Endothelial cell of umbilical vein (primary cell): ENCODE measurements at places on chromosomes 13 and 19. TPM values are rescaled to one million over a fixed set of nuclear protein-coding genes. Genes with fewer than 3 reads are reported as not detected.
A peak's percentile ranks its signal among the peaks of the same experiment; 100 is the strongest.

- H3K36me3 ChIP-seq, result no peaks in the 10 kb centered on the region
- no peak within 1 kb of the TSS for H3K27ac ChIP-seq
- no peak within 1 kb of the TSS for H3K4me3 ChIP-seq
- DNase-seq, result no peak
These were observed at the start of gene CACNA1A for GRCh38 chr19:13506471-13506820. Gene CACNA1A (minus strand): TSS chr19:13506479. CDS start chr19:13506224, 255 bp downstream.

DNA sequence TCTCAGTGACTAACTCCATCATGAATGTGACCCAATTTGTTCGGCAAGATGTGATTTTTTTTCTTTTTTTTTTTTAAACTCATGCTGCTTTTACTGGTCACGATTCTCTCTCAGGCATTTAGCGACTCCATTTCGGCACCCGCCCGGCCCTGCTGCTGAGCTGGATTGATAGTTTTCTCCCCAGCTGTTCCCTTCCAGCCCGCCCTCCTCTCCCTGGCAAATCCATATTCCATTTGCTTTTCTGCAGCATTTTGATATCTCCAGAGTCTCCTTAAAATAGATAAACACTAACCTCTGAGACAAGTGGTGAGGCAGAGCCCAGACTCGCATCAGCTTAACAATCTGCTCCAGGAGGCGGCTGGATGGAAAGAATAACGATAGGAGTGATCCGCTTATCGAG lies 55.5 kb upstream of the KATNAL1 start:
- no peak overlapping the region for H3K27ac ChIP-seq
- no peaks in the 10 kb centered on the region for H3K36me3 ChIP-seq
- peaks cover 30% of the 10 kb centered on the region for H3K4me1 ChIP-seq
- no peak overlapping the region for H3K4me3 ChIP-seq

DNA sequence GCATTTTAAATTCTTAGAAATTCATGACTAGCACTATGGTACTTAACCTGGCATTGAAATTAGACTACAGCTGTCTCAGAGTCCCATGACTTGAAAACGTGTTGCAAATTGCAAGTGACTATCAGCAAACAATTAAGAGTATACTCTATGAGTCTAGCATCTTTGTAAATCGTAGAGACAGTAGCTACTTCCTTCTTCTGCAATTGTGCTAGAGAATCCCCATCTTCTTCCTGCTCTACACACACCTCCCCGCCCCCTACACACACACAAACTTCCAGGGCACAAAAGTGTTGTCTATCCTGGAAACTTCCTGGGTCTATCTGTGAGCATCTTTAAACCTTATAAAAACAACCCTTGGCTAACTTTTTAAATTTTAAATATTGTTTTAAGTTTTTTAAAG lies 35.2 kb upstream of the MIR17HG start:
- no peak for DNase-seq
- H3K4me1 ChIP-seq, result no peaks in the 10 kb centered on the region
- H3K27me3 ChIP-seq, result peaks cover 4% of the 10 kb centered on the region
- no peak overlapping the region for H3K4me3 ChIP-seq
- H3K27ac ChIP-seq, result no peak overlapping the region

GRCh38 chr13:32300920-32301319 lies 14.2 kb downstream of the ZAR1L start:
- H3K36me3 ChIP-seq, result no peaks in the 10 kb centered on the region
- H3K4me3 ChIP-seq, result no peak overlapping the region
- H3K27ac ChIP-seq, result no peak overlapping the region
- DNase-seq, result no peak

DNA sequence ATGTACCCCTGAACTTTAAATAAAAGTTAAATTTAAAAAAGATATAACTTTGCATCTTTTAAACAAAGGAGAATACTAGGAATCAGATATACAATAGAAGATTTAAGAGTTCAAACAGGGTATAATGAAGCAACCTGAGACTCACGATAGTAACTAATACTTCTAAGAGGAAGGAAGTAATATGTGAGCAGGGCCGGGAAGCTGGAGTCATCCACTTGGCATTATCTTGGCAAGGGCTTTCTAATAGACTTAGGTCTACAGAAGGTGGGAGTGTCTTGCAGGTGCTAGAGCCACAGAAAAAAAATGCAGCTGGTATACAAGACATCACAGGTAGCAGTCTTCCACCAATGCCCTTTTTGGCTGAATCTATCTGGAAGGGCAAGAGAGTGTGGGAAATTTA lies 231.9 kb downstream of the KCTD12 start:
- H3K36me3 ChIP-seq, result no peaks in the 10 kb centered on the region

DNA sequence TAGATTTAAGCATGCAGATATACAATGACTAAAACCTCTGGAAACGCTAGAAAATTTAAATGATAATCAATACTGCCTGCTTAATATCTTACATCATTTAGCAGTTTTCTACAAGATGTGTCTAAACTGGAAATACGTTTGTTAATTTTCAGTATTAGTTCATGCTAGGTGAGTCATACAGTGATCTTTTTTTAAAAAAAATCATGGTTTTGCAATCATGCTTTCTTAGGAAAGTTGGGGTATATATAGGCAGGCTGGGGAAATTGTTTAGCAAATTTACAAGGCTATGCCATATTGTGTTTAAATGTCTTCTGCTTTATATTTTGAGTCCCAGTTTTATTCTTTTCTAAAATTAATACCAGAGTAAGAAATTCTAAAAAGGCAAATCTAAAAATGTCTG lies 245.4 kb upstream of the SPRY2 start:
- H3K4me3 ChIP-seq, result no peak overlapping the region
- DNase-seq, result no peak
- no peaks in the 10 kb centered on the region for H3K36me3 ChIP-seq
- no peaks in the 10 kb centered on the region for H3K27me3 ChIP-seq

DNA sequence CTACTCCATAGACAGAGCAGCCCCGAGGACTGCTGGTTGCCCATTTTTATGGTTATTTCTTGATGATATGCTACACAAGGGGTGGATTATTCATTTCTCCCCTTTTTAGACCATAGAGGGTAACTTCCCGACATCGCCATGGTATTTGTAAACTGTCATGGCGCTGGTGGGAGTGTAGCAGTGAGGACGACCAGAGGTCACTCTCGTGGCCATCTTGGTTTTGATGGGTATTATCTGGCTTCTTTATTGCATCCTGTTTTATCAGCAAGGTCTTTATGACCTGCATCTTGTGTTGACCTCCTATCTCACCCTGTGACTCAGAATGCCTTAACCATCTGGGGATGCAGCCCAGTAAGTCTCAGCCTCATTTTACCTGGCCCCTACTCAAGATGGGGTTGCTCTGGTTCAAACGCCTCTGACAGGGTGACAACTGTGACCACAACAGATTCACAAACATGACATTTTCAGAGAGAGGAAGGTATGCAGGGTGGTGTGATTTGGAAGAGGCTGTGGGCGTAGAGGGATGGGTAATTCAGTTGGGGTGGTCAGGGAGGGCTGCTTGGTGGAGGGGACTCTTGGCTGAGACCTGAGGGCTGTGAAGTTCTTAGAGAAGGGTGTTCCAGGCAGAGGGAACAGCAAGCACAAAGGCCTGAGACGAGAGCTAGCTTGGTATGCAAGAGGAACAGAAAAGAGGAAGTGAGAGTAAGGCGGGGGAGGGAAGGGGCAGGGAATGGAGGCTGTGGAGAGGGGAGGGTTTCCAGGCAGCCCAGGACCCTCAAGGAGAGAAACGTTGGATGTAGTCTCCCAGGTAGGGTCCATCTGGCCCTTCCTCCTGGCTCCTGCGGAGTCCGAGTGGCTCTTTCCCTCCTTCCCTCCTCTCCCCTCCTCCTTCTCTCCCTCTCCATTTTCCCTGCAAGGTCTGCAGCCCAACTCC lies 23.5 kb downstream of the FAM187B start:
- H3K4me3 ChIP-seq, result no peak overlapping the region
- no peaks in the 10 kb centered on the region for H3K27me3 ChIP-seq
- no peaks in the 10 kb centered on the region for H3K4me1 ChIP-seq
- H3K27ac ChIP-seq, result no peak overlapping the region
- no peak for DNase-seq

SPRY2 gene
- total RNA-seq, result 26.2 and 27.9 TPM in 2 replicates

DNA sequence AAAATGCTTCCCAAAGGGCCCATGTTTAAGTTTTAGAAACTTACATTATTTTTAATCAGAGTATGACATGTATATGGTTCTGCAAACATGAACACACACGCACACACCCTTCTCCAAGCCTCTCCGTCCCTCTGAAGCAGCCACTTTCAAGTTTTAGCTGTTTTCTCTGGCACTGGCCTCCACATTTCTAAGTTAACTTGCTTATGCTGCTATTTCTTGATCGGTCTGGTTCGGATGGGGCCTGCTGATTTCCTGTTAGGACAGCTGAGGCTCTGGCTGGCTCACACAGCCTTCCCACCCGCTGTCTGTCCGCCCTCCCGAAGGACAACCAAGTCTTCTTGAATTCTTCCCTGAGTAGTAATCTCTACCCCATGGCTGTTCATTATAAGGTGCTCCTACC lies 4.4 kb downstream of the SPC24 start:
- H3K4me3 ChIP-seq, result no peak overlapping the region
- H3K27ac ChIP-seq, result no peak overlapping the region
- no peaks in the 10 kb centered on the region for H3K36me3 ChIP-seq
- no peaks in the 10 kb centered on the region for H3K27me3 ChIP-seq
- H3K4me1 ChIP-seq, result peaks cover 22% of the 10 kb centered on the region
- no peak for DNase-seq

DNA sequence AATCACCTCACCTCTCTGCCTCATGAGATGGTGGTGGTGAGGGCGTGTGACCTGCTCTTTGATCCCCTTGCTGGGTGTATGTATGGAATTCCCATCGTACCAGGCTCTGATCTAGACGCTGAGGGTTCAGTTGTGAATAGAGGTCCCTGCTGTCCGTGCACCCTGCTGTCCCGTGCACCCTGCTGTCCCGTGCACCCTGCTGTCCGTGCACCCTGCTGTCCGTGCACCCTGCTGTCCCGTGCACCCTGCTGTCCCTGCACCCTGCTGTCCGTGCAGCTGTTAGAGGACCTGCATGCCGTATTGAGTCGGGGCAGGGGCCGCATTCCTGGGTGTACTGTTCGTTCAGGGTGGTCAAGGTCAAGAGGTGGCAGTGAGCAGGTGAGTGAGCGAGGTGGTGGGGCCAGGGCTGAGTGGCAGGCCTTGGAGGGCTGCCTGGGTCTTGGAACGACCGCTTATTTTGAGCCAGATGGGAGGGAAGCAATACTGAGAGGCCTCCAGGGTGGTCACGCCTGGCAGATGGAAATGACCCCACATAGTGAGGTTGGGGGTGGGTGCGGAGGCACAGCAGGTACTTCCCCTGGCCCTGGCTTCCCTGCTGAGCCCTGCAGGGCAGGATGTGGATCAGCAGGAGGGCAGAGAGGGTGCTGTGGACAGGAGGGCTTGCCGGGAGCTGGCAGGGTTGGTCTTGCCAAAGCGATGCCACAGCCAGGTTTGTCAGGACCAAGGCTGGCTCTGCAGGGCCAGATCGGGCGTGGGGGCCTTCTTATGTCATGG lies 4.6 kb upstream of the EPN1 start:
- peak; percentile 33 for DNase-seq
- peaks cover 18% of the 10 kb centered on the region for H3K36me3 ChIP-seq
- H3K27me3 ChIP-seq, result no peaks in the 10 kb centered on the region
- H3K27ac ChIP-seq, result no peak overlapping the region
- H3K4me3 ChIP-seq, result no peak overlapping the region

CLEC11A gene
- total RNA-seq, result 10.4 and 13.3 TPM in 2 replicates

- H3K4me3 ChIP-seq, result no peak overlapping the region
- no peak overlapping the region for H3K27ac ChIP-seq
- no peaks in the 10 kb centered on the region for H3K36me3 ChIP-seq
- H3K27me3 ChIP-seq, result peaks cover 11% of the 10 kb centered on the region
These were observed 27.6 kb downstream of the ZNF541 start for GRCh38 chr19:47545061-47545948.

- peaks cover 35% of the 10 kb centered on the region for H3K36me3 ChIP-seq
- no peaks in the 10 kb centered on the region for H3K4me1 ChIP-seq
- no peak overlapping the region for H3K4me3 ChIP-seq
These were observed 22.0 kb upstream of the UPF3A start for GRCh38 chr13:114259374-114259773.

DNA sequence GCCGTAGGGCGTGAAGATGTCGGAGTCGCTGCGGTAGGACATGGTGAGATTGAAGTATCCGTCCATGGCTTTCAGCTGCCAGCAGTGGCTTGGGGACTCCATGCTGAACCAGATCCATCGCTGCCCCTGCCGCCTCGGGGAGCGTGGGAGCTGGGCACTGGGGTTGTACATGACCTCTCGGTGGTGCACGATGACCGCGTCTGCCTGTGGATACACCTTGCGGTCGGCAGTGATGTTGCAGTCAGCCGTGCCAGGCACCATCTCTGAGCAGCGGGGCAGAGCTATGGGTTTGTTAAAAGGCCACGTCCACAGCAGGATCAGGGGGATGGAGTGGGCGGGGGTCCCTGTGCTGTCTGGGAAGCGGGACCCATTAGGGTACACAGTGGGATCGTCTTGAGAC lies 7.4 kb downstream of the FUT6 start:
- H3K4me1 ChIP-seq, result peaks cover 7% of the 10 kb centered on the region
- H3K4me3 ChIP-seq, result no peak overlapping the region
- no peak overlapping the region for H3K27ac ChIP-seq
- DNase-seq, result no peak

GRCh38 chr19:48295458-48295857 lies 25.6 kb downstream of the ZNF114 start:
- H3K36me3 ChIP-seq, result no peaks in the 10 kb centered on the region
- peaks cover 6% of the 10 kb centered on the region for H3K4me1 ChIP-seq
- H3K27me3 ChIP-seq, result no peaks in the 10 kb centered on the region
- no peak overlapping the region for H3K27ac ChIP-seq

DNA sequence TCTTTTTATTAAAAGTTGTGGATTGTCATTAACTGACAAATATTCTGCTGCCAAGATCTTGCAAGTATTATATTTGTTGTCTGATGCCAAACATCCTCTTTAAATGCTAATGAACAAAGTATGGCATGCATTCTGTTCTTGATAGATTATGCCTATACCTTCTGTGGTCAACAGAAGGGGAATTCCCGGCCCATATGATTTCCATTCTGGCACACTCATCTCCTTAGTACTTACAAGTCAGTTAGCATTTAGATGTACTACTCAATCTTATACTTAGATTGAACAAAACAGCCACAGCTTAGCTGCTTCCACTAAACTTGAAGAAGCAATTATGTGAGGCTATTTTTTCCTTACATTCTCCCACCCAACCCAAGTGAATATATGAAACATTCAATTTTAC lies 246.1 kb upstream of the DACH1 start:
- no peak overlapping the region for H3K27ac ChIP-seq
- no peak for DNase-seq
- no peak overlapping the region for H3K4me3 ChIP-seq
- H3K4me1 ChIP-seq, result peaks cover 20% of the 10 kb centered on the region
- no peaks in the 10 kb centered on the region for H3K36me3 ChIP-seq

- peaks cover 14% of the 10 kb centered on the region for H3K4me1 ChIP-seq
- H3K27ac ChIP-seq, result no peak overlapping the region
- H3K27me3 ChIP-seq, result no peaks in the 10 kb centered on the region
- DNase-seq, result no peak
- H3K4me3 ChIP-seq, result no peak overlapping the region
These were observed 1.5 kb upstream of the SPART start for GRCh38 chr13:36347531-36348210.

DNA sequence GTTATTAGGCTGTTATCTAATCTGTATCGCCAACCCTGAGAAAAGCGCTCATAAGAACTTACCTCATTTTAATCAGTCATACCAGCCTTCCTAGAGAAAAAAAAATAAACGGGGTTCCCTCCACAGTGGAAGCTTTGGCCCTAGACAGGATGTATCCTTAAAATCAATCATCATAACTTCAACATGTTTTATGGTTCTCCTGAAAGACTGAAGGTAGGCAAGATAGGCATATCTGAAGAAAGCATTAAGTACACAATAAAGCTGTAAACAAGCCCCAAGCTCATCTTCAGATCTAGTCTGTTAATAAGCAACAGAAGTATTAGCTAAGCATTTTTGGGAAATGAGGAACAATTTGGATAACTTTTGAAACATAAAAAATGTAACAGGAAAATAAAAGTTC lies 18.7 kb upstream of the SERP2 start:
- no peaks in the 10 kb centered on the region for H3K27me3 ChIP-seq
- no peaks in the 10 kb centered on the region for H3K4me1 ChIP-seq
- no peak overlapping the region for H3K27ac ChIP-seq
- H3K4me3 ChIP-seq, result no peak overlapping the region
- no peaks in the 10 kb centered on the region for H3K36me3 ChIP-seq

MISP gene
- not detected in 2 replicates for total RNA-seq

FUT1 gene
- total RNA-seq, result 4.8 and 5.2 TPM in 2 replicates
